Panc1 (cell line): ENCODE measurements at places on chromosomes 5 and 9. TPM values are rescaled to one million over a fixed set of nuclear protein-coding genes. Genes with fewer than 3 reads are reported as not detected.

DNA sequence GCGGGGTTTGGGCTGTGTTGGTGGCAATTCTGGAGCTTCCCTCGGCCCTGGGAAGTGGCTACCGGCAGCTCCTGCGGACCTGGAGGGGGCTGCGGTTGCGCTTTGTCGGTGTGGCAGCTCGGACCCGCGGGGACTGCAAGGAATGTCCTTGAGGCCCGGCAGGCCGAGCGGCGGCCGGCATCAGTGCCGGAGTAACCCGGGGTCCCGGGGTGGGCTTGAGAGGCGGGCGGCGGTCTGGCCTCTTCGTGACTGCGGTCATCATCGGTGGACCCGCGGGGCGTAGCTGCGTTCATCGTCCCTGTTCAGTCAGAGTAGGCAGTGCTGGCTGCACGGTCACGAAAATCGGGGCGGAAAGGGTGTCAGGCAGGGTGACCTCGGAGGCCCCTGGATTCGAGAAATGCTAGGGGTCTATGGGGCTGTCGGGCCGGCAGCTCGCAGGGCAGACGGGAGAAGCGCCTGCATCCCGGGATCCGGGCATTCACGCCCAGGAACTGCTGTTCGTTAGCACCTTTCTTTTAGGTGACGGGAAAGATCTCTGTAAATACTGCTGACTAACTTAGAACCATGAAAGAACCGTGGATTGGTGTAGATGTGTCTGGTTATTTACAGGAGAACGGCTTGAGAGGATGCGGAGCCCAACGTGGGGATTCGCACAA, 474 bp downstream of the HMGCR start:
- no peak for DNase-seq

DNA sequence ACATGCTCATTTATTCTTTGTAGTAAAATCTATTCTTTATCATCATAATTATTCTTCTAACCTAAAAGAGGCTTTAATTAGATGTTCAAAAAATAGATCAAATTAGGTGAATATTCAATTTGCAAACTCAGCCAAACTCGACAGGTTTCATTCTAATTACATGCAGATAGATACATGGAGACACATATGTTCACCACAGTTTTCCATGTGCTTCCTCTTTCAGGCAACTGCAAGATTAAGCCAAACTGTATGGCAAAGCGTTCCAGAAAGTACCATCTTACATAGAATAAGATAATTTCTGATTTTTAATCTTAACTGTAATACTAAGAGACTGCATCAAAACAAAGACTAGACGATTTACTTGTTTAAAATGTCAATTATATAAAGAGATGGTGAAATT, 868.7 kb upstream of the DMAC1 start:
- DNase-seq: no peak

DNA sequence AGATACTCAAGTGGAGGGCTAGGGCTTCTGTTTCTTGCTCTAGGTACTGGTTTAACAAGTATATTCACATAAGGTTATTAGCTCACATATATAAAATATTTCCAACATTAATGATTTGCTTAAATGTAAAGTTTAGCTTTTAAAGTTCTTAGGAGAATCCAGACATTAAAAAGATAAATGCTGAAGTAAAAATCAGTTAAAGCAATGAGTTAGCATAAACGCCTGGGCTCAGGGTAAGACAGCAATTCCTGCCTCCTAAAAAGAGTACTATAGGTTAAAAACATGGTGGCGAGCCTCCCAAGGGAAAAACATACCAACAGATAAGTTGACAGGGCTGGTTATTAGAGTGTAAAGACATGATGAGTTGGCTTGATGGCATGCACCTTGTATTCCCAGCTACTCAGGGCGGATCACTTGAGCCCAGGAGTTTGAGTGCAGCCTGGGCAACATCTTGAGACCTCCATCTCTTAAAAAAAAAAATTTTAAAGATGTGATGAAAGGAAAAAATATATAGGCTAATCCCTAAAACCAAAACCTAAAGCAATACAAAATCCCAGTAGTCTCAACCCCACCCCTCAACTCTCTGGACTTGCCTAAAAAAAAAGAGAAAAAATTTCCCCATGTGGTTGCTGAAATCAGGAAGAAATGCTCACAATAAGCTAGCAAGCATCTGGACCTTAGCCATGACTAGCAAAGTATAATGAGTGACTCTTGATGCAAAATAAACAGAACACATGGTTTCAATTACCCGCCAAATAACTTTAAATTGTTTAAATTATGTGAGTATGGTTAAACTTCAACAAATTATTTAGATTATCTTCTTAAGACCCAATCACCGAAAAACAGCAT, 3.6 kb downstream of the GOLPH3 start:
- no peak for DNase-seq

- DNase-seq: no peak
These were observed 399 bp upstream of the FBN2 start for GRCh38 chr5:128538250-128539037.

GRCh38 chr5:2335733-2336515, 415.6 kb downstream of the IRX2 start:
- no peak for DNase-seq

GRCh38 chr5:96776621-96777020, 31.1 kb downstream of the ERAP1 start:
- no peak for DNase-seq

DNA sequence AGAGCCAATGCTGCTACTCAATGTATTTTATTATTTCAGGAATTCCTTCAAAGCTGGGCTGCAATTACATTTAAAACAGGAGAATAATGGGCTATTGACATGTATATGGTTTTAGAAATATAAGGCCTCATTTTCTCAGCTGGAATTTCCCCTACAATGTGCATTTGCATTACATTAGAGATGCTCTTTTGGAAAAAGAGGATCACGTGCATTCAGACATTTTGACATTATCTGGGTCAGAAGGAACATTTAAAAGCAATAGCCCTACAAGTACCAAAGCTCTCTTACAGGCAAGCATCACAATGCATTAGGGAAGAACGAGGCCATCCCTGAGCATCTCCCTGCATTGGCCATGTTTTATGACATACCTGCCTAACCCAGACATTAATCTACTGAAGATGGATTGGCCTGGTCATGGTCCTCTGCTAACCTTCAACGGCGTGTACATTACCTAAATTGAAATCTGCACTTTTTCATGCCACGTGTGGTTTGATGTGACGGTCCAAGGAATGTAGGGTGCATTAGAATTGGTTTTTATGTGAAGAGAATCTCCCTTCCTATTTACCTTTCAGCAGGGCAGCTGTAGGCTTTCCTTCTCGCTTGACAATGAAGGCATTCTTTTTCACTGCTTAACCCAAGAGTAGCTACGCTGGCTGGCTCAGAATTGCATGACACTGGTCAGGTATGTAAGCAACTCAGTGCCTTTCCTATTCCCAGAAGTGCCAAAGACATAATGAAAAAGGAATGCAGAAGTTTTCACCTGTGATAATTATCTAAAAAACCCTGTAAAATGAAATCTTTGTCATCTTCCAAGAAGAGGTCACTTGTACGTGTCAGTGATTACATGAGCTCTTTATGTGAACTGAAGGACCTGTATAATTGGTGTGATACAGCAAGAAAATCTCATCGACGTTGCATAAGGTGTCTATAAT, 212.3 kb upstream of the MPDZ start:
- DNase-seq: no peak

DNA sequence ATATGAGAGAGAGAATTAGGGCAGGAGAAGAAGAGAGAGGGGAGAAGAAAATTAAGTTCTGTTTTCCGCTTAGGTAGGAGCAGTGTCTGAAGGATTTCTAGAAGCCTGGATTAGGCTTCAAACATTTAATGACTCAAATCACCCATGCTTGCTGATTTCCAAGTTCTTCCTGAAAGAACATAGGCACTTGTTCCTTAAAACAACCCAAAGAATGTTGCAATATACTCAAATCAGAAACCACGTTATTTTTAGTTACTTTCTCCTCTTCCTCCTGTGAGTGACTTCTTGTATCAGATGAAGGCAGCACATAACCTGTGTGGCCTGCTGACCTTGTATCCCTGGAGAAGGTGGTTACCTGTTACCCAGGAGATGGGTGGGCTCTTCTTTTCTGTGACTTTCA, 351.5 kb upstream of the KLF4 start:
- no peak for DNase-seq

DNA sequence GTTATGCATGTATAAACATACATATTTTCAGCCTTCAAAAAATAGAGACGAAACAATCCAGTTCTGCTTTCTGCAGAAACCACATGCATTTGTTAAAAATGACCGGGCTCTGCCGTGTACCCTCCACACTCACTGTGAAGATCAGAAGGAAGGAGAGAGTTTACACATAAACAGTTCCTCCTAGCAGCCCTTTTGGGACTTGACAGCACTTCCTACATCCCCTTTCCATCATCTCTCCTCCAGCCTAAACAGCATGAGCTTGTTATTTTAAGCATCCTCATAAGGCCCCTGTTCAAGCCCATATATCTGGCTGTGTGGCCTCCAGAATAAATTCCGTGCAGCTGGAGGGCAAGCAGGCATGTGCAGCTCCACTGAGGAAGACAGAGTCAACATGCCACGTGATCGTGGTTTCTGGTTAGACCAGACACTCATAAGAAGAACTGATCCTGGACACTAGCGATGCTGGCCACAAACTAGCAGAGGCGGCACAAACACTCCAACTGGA, 42.2 kb downstream of the NIPAL4 start:
- DNase-seq: no peak

DNA sequence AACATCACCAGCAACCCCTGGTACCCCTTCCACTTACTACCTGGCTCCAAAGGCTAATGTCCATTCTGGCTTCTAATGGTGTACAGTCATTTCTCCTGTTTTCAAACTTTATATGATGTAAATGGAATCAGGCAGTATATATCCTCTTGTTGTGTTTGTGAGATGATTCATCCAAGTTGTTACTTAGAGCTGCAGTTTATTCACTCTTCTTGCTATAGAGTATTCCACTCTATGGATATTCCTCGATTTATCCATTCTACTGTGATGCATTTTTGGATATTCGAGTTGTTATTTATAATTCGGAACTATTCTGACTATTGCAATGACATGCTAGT, 32.4 kb downstream of the IRF1 start:
- DNase-seq: no peak

DNA sequence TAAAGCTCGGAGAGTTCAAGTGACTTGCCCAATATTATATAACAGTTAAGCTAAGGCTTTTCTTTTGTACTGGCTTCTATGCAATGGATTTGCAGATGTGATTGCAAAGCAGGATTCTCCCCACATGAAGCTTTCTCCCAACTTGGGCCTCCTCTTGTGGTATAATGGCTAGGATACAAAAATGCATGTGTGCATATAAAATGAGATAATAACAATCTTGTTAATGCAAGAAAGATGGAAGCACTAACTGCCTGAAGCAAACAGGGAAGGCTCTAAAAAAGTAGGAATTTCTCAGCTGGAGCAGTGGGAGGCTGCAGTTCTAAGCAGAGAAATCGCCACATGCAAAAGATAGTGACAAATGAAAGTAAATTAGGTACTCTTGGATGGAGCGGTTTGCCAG, 444.2 kb upstream of the RIOK2 start:
- no peak for DNase-seq

DNA sequence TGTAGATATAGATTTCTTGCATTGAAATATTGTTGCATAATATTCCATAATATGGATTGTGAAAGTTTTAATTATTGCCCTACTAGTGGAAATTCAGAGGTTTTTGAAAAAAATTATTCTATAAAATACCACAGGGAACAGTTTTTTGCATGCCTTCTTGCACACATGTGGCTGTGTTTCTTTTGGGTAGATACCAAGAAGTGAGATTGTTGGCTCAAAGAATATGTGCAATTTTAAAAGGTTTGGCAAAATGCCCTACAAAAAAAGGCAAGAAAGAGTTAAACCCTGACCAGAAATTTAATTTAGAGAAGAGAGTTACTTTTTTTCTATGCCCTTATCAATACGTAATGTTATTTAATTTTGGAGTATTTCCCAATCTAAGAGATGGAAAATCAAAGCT, 270.8 kb upstream of the DAPK1 start:
- no peak for DNase-seq

GRCh38 chr9:130846487-130847305, 11.6 kb downstream of the ABL1 start:
- DNase-seq: no peak

- DNase-seq: no peak
These were observed 248.0 kb upstream of the PCSK5 start for GRCh38 chr9:75642522-75642921.

GRCh38 chr5:43117092-43117491, 3.6 kb upstream of the ZNF131 start:
- no peak for DNase-seq

DNA sequence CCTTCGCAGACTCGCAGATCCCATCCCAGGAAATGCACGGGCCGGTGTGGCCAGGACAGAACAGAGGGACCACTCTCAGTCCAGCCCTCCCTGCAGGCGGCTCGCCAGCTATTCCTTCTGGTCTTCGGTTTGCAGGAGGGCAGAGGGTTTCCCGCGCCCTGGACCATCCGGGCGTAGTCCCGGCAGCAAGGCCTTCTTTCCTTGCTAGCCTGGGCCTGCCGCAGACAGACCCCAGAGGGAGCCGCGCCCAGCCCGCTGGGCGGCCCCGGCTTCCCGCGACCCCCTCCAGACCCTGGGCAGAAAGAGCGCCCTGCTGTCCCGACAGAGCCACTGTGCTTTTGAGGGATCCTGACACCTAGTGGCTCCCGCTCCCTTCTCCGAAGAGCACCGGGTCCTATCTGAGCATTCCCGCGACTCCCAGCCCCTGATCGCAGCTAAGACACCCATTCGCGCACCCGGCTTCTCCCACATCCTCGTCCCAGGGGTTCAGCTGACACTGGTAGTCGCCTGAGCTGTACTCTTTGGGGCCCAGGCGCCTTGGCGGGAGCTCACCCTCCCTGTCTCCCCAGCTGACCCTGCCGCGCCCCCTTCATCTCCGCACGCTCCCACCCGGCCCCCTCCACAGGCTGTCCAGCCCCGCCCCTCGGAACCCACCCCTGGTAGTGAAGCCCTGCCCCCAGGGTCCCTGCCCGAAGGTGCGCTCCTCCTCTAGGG, 1.1 kb downstream of the CFAP90 start:
- no peak for DNase-seq

- no peak for DNase-seq
These were observed 103.5 kb downstream of the GLIS3 start for GRCh38 chr9:4196376-4196775.

DNA sequence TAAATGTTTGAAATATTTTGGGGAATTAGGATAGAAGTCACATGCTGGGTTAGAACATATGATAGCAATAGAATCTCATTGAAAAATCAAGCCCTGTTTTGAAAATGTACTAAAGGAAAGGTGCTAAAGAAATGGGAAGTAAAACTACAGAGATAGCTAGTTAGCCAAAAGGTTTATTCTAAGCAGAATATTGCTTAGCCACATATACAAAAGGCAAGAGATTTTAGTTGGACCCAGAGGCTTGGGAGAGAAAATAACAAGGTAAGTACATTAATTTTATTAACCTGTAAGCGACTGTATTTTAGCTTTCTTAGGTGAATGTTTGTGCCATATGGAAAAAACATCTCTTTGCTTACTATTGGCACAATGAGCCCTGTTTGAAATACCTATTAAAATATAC, 108.3 kb downstream of the RPS23 start:
- no peak for DNase-seq

PAPPA gene
- total RNA-seq: 1.2 TPM

HMCN2 gene
- total RNA-seq: 0.05 TPM

ECSCR gene
- not detected for total RNA-seq

CD180 gene
- total RNA-seq: not detected

MAST4 gene
- total RNA-seq: 1.8 TPM

LSM11 gene
- total RNA-seq: 1.6 TPM

MZB1 gene
- total RNA-seq: 0.49 TPM

TTLL11 gene
- total RNA-seq: 1.1 TPM

GOLM1 gene
- 73.4 TPM for total RNA-seq
